AG10803 (cell line): ENCODE measurements at places on chromosomes 7 and 10.

GRCh38 chr10:12056748-12057147 is 12.0 kb upstream of the DHTKD1 start:
- no peak for DNase-seq

DNA sequence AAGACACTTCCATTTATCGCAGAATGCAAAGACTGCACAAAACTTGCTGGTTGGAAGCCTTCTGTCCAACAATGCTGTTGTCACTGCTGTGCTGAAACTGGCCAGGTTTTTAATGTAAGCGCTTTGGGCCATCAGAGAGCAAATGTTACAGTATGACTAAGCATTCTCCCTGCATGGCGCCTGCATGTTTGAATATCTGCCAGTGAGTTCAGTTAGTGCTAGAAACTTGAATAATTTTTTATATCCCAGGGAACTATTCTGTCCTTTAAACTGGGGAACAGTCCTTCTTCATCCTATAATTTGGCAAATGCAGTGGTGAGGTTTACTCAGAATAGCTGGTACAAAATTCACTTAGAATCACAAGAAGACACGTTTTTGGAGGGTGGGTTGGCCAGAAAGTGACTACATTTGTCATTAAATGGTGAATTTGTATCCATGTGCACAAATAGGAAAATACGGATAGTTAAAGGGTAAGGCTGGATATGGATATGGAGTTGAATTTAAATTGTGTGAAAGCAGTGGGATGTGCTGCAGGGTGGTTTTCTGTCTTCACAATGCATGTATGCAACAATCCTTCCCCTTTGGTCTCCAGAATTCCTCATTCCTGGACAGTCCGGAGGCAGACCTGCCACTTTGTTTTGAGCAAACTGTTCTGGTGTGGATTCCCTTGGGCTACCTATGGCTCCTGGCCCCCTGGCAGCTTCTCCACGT is 1.7 kb downstream of the ABCC2 start:
- peak; percentile 79 for DNase-seq

DNA sequence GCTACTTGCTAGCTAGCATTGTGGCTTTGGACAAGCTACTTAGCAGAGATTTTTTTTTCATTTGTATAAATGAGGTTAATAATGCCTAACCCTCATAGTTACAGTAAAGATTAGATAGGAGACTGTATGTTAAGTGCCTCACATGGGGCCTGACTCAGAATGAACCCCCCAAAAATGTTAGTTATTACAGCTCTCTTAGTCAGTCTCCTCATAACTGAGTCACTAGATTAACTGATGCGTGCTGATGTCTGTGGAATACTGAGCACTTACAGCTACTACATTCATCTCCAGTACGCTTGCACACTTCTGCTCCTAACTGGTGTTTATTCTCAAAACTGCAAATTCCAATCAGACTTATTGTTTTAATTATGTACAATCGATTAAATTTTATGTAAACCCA is 315.3 kb downstream of the SNX13 start:
- peak; percentile 75 for DNase-seq

- DNase-seq = peak; percentile 73
Measured at GRCh38 chr10:48496831-48497779, 107.8 kb downstream of the ARHGAP22 start.

- DNase-seq = no peak
Measured at GRCh38 chr7:117929237-117929636, 56.0 kb upstream of the CTTNBP2 start.

DNA sequence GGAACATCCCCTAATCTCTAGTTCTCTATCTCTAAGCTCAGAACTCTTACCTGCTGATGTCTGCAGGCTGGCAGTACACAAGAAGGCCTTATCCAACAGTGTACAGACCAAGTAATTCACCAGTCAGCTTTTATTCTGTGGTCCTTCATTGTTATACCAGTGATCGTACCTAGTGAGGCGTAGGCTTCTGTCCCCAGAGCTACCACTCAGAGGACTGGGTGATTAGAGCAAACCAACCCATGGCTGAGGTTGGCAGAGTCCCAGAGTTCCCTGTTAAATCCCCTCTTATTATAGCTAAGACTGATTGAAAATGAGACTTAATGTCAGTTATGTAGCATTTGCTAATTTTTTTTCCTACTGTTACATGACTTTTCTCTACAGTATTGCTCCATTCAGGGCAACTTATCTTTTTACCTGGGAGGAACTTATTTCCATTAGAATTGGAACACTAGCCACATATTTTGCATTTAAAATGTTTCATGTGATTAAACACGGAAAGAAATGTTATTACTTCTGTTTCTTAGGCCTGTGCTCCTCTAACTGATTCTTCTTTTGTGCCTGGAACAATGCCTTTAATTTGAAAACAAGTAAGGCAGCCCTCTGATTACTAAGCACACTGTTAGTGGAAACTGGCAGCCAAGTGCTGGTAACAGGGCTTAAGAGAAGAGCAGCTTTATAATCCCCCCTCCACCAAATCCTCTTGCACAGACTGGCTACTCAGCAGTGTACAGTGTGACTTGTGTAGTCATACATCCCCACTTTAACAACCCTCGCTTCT is 127.2 kb downstream of the LRRC4 start:
- DNase-seq = no peak
